ENCODE measurements at places on chromosomes 6 and 20.

DNA sequence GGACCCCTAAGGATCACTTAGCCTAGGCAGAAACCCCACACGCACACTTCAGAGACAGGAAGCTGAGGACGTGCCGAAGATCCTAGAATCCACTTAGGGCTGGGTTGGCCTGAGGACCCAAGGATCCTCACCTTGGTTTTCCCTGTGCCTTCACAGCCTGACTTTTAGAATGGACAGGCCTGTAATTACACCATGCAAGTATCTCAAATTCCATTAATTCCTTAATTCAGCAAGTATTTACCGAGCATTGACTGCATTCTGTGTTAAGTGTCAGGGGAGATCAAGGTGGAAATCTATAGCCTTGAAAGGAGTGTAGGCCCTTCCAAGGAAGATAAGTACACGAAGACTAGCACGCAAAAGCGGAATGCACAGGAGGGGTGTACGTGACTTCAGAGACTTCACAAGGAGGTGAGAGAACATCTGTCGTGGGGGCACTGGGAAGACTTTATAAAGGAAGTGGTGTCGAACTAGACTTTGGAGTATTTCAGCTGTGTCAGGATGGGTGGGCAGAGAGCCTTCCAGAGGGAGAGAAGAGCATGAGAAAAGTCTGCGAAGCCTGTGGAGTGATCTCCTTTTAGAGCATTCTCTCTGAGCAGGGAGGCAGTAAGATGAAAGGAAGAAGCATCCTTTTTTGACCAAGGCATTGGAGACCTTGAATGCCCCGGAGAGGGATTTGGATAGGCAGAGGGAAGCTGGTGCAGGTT, 4.0 kb downstream of the DSP start:
- no peak for DNase-seq

- peak; percentile 96 for DNase-seq
Observed at GRCh38 chr20:53829255-53829723, 235.7 kb upstream of the ZNF217 start.

GRCh38 chr20:24608926-24609667, 139.7 kb downstream of the SYNDIG1 start:
- DNase-seq = no peak

DNA sequence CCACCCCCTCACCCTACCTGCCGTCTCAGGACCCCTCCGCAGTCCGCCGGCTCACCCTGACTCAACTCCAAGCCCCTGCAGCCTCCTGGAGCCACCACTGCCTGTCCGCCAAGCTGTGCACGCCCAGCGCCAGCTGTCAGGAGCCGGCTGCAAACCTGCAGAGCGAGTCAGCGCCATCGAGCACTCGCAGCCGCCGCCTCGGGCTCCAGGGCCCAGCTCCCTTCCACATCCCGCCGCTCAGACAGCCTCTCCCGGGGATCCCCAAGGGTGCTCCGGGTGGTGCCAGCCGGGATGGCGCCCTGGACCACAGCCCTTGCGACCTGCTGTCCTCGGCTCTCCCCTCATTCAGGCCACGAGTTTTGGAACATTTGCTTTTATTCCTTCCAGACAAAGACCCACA, 4.3 kb downstream of the TNNC2 start:
- DNase-seq = no peak

GRCh38 chr6:24902782-24903181, 33.0 kb downstream of the RIPOR2 start:
- peak; percentile 88 for DNase-seq

DNA sequence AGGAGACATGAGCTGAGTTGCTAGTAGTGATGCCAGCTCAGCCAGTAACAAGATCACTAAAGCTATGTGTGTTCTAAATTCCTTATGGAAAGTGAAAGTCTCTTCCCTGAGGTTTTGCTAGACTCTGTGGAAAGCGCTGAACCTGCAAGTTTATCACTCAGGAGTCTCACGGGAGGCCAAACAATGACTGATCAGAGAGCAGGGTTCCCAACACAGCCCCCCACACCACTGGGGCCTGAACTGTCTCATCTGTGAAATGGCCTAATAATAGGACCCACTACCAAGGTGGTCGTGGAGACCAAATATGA, 19.9 kb downstream of the ACSS1 start:
- no peak for DNase-seq

GRCh38 chr6:145087034-145087433, 648.3 kb downstream of the EPM2A start:
- DNase-seq = peak; percentile 88

DNA sequence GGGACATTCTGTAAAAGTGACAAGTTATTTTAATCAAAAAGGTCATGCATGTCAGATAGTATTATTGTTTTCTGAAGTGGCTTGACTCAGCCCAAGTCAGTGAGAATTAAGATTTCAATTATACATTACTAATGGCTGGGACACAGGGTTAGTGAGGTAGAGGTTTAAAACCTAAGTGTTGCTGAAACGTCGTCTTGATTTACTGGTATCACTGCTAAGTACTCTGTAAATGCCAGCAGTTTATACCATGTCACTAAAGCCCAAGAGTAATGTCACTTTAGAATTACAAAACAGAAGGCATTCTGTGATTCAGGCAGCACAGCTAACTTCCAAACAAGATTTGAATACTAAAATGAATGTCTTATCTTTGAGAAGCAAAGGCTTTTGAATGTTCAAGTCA, 176.6 kb downstream of the NKAIN2 start:
- DNase-seq = no peak

DNA sequence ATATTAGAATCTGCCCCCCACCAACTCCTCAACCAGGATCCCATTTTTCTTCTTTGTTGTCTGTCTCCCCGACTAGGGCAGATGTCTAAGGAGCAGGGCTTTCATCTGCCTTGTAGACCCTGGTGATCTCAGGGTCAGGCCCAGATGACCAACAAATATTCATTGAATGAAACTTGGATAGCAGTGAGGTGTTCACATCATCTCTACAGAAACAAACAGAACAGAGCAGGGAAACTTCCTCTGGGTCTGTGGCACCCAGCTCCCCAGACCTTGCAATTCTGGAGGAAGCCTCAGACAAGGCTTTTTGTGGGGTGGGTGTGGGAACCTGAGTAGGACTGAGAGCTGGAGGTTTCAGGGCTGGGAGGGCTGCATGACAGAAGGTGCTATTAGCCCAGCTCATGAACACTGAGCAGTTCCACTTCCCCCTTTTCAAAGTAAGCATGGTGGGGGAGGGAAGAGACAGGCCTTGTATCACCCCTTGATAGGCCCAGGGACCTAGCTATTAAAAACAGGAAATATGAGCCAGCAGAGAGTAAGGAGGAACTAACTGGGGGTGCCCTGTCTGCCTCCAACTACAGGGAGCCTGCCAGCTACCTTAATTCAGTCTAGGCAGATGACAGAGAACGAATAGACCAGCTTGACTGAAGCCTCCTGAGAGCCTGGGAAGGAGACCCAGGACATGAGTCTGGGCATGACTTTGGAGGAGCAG, 37.3 kb upstream of the TOP1 start:
- DNase-seq = no peak

Measured in astrocyte (in vitro differentiated cells and primary cell).